Activated CD4-positive, alpha-beta T cell treated with anti-CD3 and anti-CD28 coated beads, Interleukin-2, amount 10 ng/mL, durations not matched to agents 7 days and 5 days (primary cell): ENCODE measurements at places on chromosomes 12 and 14.
A peak's percentile ranks its signal among the peaks of the same experiment; 100 is the strongest.

- H3K4me3 ChIP-seq, result no peak overlapping the region
- DNase-seq, result no peak
- peaks cover 5% of the 10 kb centered on the region for H3K27me3 ChIP-seq
- H3K36me3 ChIP-seq, result no peaks in the 10 kb centered on the region
These were observed 40.6 kb upstream of the TAS2R42 start for GRCh38 chr12:11227373-11227772.

DNA sequence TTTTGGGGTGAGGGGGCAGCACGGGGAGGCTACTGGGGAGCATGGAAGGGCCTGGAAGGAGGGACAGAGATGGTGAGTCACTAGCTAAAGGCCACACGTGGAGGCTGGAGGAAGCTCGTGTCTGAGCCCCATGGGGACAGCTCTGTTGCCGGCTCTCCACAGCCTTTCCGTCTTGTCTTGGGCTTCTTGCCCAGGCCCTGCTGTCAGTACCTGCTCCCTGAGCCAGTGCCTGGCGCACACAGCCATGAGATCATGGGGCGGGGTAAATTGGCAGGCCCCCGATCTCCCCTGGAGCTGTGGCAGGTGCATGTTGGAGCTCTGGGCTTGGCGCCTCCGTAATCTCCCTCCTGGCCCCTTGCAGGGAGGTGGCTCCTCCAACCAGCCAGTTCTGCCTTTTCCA is 16.1 kb upstream of the KRT80 start:
- H3K27me3 ChIP-seq, result peaks cover 17% of the 10 kb centered on the region
- H3K27ac ChIP-seq, result no peak overlapping the region
- no peak overlapping the region for H3K4me3 ChIP-seq
- no peaks in the 10 kb centered on the region for H3K4me1 ChIP-seq
- no peak for DNase-seq

DNA sequence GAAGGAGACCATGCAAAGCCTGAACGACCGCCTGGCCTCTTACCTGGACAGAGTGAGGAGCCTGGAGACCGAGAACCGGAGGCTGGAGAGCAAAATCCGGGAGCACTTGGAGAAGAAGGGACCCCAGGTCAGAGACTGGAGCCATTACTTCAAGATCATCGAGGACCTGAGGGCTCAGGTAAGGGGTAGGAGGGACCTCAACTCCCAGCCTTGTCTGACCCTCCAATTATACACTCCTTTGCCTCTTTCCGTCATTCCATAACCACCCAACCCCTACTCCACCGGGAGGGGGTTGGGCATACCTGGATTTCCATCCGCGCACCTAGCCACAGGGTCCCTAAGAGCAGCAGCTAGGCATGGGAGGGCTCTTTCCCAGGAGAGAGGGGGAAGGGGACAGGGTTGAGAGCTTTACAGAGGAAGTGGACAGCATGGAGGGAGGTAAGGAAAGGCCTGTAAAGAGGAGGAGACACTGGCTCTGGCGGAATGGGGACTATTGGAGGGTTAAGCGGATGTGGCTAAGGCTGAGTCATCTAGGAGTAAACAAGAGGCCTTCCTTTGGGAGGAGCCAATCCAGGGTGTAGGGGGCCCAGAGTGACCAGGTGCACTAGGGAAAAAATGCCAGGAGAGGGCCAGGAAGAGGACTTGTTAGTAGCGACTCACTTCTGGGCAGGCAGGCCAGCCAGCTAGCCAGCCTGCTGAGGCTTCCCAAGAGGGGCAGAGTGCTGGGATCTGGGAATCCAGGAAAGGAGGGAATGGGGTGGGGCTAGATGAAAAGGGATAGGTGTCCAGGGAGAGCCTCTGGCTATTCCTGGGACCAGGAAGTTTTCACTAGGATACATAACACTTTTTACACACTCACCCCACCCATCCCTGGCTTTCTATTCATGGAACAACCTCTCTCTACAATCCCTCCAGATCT is 754 bp downstream of the KRT18 start:
- DNase-seq, result no peak
- H3K27ac ChIP-seq, result no peak overlapping the region
- H3K4me1 ChIP-seq, result peaks cover 7% of the 10 kb centered on the region
- H3K36me3 ChIP-seq, result no peaks in the 10 kb centered on the region
- H3K4me3 ChIP-seq, result peak overlapping the region; percentile 62

DNA sequence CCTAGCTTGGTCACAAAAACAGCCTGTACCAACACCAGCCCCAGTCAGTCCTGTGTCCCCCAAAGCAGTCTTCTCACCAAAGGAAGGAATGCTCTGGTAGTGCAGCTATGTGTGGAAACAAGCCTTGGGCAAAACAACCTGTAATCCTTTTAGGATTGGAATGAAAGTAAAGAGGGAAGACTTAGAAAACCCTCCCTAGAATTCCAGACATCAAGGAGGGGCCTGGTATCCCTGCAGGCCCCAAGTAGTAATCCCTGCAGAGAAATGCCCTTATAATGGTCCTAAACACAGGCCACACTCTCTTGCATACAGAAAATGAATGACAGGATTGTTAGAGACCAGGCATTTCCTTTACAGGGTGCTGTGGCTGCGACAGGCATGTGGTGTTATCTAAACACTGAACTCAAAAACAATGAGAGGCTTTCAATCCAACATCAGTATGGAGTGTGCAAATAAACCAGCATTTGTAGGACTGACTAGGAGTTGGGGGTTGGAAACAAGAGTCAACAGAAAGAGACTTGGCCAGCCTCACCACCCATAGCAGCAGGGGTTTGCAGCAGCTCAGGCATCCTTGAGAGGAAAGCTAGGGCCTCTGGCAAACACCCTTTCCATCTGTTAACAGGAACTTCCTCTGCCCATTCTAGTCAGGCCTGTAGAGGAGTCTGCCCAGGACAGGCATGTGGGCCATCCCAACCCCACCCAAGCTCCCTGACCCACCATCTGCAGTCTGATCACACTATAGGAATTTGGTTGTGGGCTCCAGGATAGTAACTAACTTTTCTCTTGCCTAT is 59.1 kb downstream of the DCAF5 start:
- DNase-seq, result no peak
- peaks cover 20% of the 10 kb centered on the region for H3K36me3 ChIP-seq
- H3K27ac ChIP-seq, result no peak overlapping the region
- H3K4me1 ChIP-seq, result peaks cover 13% of the 10 kb centered on the region

DNA sequence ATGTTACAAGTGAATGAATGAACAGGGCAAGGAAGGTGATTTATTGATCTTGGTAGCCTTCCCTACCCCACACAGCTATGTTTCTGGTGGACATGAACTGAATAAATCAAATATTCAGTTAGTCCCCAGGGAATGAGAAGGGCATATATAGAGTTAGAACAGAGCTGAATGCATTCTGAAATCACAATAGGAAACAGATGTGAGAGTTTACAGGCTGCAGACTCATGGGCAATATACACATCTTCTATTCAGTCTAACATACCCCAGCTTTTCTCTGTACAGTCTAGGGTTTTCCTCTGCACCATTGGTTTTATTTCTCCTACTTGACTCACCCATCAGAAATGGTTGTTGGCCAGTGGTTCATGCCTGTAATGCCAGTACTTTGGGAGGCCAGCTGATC is 7.3 kb upstream of the STX2 start:
- peaks cover 2% of the 10 kb centered on the region for H3K27me3 ChIP-seq
- H3K27ac ChIP-seq, result no peak overlapping the region
- H3K36me3 ChIP-seq, result no peaks in the 10 kb centered on the region
- DNase-seq, result no peak
- H3K4me3 ChIP-seq, result no peak overlapping the region

DNA sequence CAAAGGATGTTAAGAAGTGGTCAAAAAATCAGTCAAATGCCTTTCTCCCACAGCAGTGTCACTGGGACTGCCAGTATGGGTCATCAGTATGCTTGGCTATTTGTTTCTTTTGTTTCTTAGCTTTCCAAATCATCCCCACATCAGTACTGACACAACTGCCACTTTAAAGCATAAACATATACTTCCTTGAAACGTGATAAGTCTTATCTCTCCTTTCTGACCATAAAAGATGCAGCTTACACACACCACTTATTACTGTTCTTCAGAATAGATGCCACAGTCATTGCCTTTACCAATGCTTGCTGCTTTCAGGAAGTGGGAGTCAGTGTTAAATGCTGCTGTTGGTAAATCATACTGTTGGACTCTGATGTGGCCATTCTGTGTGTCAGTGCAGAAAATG is 18.6 kb upstream of the GARIN2 start:
- peaks cover 4% of the 10 kb centered on the region for H3K4me1 ChIP-seq
- H3K36me3 ChIP-seq, result peaks cover 8% of the 10 kb centered on the region
- H3K4me3 ChIP-seq, result no peak overlapping the region

- no peak for DNase-seq
- peaks cover 7% of the 10 kb centered on the region for H3K4me1 ChIP-seq
- no peak overlapping the region for H3K27ac ChIP-seq
These were observed 12.1 kb downstream of the ASIC1 start for GRCh38 chr12:50069539-50069938.

- no peaks in the 10 kb centered on the region for H3K27me3 ChIP-seq
- DNase-seq, result peak; percentile 24
- H3K27ac ChIP-seq, result no peak overlapping the region
- H3K4me1 ChIP-seq, result peaks cover 40% of the 10 kb centered on the region
These were observed 24.3 kb downstream of the NCOR2 start for GRCh38 chr12:124543052-124543589.

DNA sequence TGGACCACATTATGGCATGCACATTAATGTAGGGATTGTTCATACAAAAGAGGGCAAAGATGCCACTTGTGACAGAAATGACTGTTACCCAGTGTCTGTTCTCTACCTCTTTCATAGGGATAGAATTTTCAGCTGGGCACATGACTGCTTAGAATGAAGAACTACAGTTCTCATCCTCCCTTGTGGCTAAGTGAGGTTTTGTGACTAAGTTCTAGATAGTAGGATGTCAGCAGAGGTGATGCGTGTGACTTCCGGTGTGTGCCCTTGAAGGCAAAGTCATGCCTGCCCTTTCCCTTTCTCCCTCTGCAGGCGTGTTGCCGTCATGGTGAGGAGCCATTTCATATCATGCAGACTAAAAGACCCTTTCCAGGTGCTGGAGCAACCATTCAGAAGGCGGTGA is 99.3 kb downstream of the CACNA1C start:
- no peaks in the 10 kb centered on the region for H3K36me3 ChIP-seq
- H3K27ac ChIP-seq, result no peak overlapping the region
- no peak overlapping the region for H3K4me3 ChIP-seq

DNA sequence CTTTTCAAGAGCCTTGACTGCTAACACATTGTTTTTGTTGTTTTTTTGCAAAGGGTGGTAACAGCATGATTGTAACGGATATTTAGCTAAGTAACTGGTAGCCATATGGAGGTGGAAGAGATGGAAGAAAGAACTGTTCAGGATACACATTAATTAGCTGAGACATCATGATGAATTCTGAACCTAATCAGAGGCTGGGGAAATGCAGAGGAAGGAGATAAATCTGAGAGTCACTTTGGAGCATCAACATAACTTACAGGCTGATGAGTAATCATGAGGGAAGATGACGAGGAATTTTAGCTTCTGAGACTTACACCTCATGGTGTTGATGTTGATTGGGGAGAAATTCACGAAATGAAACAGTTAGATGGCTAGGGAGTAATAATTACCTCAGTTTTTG is 62.3 kb downstream of the NIN start:
- H3K36me3 ChIP-seq, result peaks cover 74% of the 10 kb centered on the region
- H3K27ac ChIP-seq, result no peak overlapping the region
- H3K4me1 ChIP-seq, result peaks cover 4% of the 10 kb centered on the region

DNA sequence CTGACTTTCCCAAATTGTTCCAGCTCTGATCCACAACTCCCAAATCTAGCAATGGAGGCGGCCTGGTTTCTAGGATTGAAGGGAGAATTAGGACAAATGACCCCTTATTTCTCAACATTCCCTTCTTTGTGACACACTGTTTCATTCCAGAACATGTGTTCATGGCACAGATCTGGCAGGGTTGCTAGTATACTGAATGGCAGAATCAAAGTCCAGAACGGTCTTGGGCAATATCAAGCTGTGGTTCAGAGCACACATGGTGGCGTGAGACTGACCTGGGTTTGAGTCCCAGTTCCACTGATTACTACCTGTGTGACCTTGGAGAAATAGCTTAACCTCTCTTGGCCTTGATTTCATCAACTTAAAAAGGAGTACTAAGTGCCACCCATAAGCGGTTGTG is 152.5 kb downstream of the SAMD4A start:
- H3K4me1 ChIP-seq, result peaks cover 12% of the 10 kb centered on the region
- no peak overlapping the region for H3K27ac ChIP-seq
- DNase-seq, result no peak
- H3K4me3 ChIP-seq, result no peak overlapping the region

DNA sequence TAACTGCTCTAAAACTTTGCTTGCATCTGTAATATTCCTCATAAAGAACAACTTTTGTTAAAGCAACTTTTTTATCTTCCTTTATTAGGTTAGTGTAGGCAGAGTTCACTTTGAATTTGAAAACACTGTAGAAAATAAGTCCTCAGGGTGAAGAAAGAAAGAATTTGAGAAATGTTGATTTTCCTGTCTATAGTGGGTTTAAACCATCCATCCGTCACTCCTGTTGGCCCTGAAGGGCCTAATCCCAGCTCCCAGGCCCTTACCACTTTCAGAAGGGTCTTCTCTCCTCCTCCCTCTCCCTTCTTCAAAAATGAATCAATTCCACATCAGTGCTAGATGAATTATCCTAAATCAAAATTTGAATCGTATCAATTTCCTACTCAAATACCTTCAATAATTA is 4.9 kb upstream of the SLC2A3 start:
- H3K4me1 ChIP-seq, result peaks cover 15% of the 10 kb centered on the region
- no peak overlapping the region for H3K27ac ChIP-seq
- H3K4me3 ChIP-seq, result no peak overlapping the region

- H3K36me3 ChIP-seq, result peaks cover 36% of the 10 kb centered on the region
- no peak overlapping the region for H3K27ac ChIP-seq
- H3K4me3 ChIP-seq, result no peak overlapping the region
- DNase-seq, result no peak
These were observed 30.5 kb downstream of the RAB35 start for GRCh38 chr12:120085920-120086645.

DNA sequence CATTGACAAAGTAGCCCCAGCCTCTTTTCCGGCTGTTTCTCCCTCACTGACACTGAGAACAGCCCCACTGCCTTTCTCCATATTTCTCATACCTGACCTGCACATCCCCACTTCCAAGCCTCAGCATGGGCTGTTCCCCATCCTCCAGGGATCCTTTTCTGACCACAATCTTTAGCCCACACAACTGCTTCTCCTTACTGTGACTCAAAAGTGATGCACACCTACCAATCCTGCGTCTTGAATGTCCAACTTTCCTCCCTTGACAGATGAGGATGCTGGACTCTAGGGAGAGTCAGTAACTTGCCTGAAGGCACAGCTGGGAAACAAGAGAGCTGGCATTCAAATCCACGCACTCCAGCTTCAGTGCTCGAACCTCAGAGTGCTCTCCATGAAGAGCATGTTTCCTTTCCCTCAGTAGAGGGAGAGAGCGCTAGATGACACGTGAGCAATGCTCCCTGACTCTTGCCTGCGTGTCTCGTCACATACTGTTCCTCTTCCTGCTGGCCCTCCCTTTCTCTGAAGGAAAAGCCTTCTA is 75.6 kb downstream of the NTF3 start:
- DNase-seq, result no peak
- H3K27ac ChIP-seq, result no peak overlapping the region
- H3K36me3 ChIP-seq, result no peaks in the 10 kb centered on the region
- peaks cover 11% of the 10 kb centered on the region for H3K27me3 ChIP-seq
- no peaks in the 10 kb centered on the region for H3K4me1 ChIP-seq
- H3K4me3 ChIP-seq, result no peak overlapping the region
